ENCODE measurements at places on chromosomes 3 and 15. TPM values are rescaled to one million over a fixed set of nuclear protein-coding genes. Genes with fewer than 3 reads are reported as not detected.

Gene DUOX2
- 0.05 TPM for total RNA-seq

DNA sequence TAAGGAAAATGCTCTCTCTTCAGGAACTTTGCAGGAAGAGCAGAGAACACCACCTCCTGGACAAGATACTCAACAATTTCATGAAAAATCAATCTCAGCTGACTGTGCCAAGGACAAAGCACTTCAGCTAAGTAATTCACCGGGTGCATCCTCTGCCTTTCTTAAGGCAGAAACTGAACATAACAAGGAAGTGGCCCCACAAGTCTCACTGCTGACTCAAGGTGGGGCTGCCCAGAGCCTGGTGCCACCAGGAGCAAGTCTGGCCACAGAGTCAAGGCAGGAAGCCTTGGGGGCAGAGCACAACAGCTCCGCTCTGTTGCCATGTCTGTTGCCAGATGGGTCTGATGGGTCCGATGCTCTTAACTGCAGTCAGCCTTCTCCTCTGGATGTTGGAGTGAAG is 200.5 kb downstream of the AKAP13 start:
- no peak for DNase-seq

Gene PIK3CA
- 27.3 TPM for total RNA-seq

- no peak for DNase-seq
Observed at GRCh38 chr3:23798876-23799275, 6.9 kb upstream of the UBE2E1 start.

- no peak for DNase-seq
Observed at GRCh38 chr15:58396181-58396580, 35.6 kb upstream of the LIPC start.

Gene PDZRN3
- total RNA-seq, result 4.3 TPM

Gene PIERCE2
- 1.9 TPM for total RNA-seq

- DNase-seq, result no peak
Observed at GRCh38 chr3:172179680-172180399, 140.5 kb downstream of the FNDC3B start.

Gene GASK1A
- total RNA-seq, result 1.5 TPM

GRCh38 chr15:58309963-58310928 is 121.5 kb upstream of the LIPC start:
- no peak for DNase-seq

- no peak for DNase-seq
Observed at GRCh38 chr3:137471130-137471529, 293.0 kb upstream of the SOX14 start.

Gene C3orf85
- total RNA-seq, result not detected

DNA sequence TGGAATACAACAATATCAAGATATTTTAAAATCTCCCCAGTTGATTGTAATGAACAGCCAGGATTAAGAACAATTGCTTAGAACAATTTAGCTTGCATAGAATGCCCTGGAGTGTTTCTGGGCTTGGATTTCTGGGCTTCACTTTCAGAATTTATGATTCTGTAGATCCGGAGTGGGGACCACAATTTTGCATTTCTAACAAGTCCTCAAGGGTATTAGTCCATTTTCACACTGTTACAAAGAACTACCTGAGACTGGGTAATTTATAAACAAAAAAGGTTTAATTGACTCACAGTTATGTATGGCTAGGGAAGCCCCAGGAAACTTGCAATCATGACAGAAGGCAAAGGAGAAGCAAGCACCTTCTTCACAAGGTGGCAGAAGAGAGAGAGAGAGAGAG is 54.3 kb upstream of the MYRIP start:
- no peak for DNase-seq

DNA sequence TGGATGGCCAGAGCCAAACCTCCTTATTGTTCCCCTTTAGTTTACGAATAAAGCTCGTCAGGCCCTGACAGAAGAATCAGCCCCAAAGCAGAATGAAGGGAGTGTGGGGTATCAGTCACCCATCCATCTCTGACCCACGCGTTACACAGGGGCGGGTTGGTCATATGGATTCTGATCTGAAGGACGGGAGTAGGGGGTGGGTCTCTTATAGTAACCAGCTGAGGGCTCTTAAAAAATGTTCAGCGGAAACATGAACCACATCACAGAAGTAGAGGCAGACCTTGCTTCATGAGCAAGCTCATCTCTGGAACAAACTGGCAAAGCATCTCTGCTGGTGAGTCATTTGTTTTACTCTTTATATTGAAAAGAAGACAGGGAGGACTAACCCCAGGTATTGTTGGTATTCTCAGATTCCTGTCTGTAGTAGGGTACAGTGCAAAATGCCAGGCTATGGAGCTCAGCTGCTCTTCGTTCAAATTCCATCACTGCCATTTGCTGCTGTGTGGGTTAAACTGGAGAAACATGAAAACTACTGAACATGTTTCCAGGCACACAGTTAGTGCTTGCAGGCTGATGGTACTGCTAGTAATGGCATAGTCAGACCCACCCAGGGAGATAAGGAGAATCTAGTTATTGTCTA is at the start of gene CXCR6:
CXCR6 (plus strand) TSS at position 258 of the 640 bp plus-strand sequence. CDS start 3,018 bp downstream, outside the sequence.
- DNase-seq, result peak; percentile 59

- no peak for DNase-seq
Observed at GRCh38 chr3:192867645-192868044, 50.0 kb downstream of the MB21D2 start.

Gene TRPM1
- 0.09 TPM for total RNA-seq

DNA sequence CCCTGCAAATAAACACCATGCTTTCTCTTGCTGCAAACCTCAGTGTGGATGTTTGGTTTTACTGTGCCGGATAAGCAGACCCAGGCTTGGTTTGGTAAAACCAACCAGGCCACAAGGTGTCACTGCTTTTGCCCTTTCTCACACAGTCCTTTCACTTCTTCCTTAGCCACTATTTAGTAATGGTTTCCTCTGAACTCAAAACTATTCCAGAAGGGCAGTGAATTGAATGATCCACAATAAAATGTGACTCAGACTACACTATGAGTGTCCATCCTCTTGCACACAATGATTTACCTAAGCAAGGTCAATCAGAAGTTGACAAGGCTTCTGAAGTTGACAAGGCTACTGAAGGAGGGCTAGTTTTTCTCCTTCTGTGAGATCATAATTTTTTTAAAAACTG is 552.4 kb upstream of the CCDC54 start:
- no peak for DNase-seq

Gene PRSS50
- total RNA-seq, result 0.05 TPM

DNA sequence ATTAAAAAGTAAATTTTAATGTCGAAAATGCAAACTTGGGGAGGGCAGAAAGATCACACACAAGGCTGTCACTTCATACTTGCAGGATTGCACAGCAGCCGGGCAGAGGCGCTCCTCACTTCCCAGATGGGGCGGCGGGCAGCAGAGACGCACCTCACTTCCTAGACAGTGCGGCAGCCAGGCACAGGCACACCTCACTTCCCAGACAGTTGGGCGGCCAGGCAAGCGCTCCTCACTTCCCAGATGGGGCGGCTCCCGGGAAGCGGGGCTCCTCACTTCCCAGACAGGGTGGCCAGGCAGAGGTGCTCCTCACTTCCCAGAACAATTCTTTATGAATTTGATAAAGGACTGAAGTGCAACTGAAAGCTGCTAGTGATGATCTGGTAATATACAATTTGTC is 21.2 kb downstream of the RLBP1 start:
- no peak for DNase-seq

DNA sequence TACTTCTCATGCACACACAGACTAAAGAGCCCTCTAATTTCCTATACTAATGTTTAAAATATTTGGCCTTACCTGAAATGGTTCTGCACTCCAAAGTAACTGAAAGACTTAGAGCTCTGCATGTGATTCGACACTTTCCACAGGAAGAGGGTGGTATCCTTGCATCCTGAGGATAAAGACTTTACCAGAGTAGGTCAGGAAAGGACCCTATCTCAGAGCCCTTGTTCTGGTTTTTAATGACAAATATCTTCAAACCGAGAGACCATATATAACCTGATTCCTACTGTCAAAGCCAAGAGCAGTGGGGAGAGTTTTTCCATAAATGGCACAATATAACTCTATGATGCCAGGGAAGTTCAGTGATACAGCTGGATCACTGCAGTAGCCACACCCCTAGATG is at the start of gene GP5:
GP5 (minus strand) TSS at position 101 of the 400 bp plus-strand sequence. CDS start 984 bp downstream, outside the sequence.
- no peak for DNase-seq

DNA sequence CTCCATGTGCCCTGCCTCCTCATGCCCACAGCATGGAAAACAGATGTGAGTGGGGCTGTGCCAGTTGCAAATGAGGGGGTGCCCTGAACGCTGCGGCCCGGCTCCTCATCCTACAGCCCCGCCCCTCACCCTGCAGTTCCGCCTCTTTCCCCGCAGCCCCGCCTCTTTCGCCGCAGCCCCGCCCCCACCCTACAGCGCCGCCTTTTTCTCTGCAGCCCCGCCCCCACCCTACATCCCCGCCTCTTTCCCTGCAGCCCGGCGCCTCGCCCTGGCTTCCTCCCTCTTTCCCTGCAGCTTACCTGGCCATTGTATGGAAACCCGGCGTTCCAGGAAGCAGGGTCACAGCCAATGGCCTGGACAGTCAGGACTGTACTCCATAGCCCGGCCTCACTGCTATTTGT is 284.9 kb downstream of the TLE3 start:
- DNase-seq, result no peak

Gene SLC9C1
- 0.94 TPM for total RNA-seq

Gene PTPRG
- total RNA-seq, result 3.9 TPM

DNA sequence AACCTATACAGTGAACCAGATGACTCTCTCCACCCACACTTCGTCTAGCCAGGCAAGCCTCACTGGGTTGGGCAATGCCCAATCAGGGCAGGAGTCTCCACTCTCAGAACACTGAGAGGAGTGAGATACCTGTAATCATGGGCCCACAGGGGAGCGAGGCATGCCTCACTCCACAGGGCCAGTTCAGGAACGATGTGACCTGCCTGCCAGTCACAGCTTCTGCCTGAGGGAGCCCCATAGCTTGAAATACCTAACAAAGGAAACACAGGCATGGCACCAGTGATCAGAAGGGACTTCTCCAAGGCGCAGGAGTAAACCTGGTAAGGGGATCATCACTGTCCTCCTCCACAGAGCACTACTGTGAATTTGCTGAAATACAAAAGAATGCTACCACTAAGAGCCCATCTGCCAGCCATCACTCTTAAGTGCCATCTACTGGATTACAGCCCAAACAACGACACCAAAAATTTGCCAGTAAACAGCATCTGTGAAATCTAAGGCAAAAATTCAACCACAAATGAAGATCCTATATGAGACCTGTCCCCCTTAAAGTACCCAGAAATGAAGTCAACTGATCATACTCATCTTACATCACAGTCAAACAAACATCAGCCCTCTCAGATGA is 689.9 kb upstream of the SEMA6D start:
- DNase-seq, result no peak

Gene AADACL2
- 0.14 TPM for total RNA-seq

DNA sequence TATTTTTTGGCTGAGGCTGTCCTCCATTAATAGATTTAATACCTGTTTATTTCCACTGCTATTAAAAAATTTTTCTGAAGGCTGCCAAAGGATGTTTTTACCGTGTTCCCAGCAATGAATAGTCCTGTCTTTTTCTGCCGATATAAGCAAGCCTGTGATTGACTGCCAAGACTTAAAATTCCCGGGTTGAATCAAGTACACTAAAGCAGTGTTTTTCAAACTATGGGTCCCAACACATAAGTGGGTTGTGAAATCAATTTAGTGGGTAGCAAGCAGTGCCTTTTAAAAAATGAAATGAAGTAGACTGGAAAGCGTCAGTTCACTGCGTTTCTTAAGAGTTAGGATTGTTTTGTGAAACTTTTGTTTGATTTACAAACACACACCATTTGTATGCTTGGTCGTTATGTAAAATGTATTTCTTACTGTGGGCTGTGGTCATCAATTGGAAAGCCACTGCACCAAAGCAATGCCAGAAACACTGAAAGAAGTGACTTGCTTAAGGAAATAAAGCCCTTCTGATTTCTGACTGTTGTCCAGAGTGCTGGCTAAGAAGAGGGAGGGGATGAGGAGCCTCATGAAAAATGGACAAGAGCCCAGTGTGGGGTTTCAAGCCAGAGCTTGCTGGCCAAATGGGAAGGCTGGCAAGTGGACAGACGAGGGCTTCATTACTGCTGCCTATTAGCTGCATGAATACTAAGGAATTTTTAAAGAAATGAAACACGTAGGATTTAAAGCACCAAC is 206.0 kb downstream of the THRB start:
- DNase-seq, result no peak

Gene USP19
- 31.5 TPM for total RNA-seq

Gene ADPRH
- total RNA-seq, result 2.5 TPM

DNA sequence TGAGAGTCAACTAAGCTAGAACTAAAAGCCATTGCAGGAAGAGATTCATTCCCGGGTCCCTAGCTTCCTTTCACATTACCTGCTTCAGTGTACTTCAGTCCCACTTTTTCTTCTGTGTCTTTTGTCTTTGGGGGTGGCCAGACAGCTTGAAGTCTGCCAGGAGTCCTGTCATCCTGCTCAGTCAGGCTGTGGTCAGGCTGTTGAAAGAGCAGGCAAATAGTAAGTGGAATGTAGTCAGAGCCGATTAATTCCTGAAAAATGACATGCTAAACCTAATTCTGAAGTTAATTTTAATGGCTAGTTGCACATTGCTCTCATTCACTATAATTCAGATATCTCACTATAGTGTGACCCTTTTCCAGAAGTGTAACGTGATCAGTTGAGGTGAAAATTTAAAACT is 129.6 kb downstream of the FMN1 start:
- no peak for DNase-seq

DNA sequence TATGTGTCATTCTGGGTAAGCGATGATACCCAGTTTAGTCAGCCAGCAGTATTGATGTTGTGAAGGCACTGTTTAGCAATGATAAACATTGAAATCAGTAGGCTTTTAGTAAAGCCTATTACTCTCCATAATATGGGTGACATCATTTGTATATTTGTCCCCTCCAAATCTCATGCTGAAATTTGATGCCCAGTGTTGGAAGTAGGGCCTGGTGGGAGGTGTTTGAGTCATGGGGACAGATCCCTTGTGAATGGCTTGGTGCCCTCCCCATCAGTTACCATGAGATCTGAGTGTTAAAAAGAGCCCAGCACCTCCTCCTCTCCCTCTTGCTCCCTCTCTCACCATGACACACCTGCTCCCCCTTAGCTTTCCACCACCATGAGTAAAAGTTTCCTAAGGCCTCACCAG is 31.4 kb upstream of the FAN1 start:
- DNase-seq, result no peak

DNA sequence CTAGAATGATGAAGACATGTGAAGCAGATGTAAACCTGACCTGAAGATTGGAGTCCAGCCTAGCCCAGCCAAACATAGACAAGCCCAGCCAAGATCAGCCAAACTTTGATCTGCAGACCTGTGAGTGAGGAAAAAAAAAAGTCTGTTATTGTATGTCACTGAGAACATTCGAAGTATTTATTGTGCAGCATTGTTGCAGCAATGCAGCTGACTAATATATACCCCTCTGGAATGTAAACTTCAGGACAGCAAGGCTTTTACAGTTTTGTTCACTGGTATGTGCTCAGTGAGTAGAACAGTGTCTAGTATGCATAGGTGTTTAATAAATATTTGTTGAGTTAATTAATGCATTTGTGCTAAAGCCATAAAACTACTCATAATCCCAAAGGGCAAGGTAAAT is 23.4 kb downstream of the TMEM202 start:
- DNase-seq, result no peak

All from thymus (tissue), 14 donors.